ENCODE measurements at places on chromosomes 2 and 18.

- no peak for DNase-seq
These were observed 79.7 kb downstream of the COLEC12 start for GRCh38 chr18:420661-421246.

- no peak for DNase-seq
These were observed 74.8 kb downstream of the DYSF start for GRCh38 chr2:71528131-71528591.

DNA sequence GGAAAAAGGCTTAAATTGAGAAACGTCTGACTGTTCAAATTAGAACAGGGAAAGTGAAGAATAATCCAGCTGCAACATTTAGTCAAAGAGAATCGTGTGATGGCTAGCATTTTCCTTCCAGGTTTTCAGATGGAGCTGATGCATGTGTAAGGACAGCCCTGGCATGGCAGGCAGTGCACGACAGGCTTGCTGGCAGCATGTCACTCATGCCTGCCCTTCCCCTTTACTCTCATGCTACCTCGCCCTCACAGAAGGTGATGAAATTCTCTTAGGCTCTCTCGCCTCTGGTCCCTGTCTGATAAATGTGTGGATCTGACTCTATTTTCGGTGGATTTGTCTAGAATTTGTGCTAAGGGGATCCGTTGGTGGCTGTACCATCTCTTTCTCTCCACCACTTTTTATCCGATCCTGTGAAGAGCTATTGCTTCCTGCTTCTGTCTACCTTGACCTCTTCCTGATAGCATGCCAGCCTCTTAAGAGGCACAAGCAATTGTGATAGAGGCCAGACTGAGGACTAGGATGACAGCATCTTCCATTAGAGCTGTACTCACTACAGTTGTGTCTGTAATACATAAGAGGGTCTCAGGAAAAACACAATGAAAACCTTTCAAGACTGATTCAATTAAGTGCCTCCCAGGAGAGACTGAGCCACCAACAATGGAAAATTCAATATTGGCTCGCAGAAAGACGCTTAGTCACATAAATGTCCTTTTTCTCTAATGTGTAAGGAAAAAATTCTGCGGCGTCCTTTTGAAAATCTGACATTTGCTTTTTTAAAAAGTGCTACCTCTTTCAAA lies 65.6 kb upstream of the NOSTRIN start:
- DNase-seq = no peak

DNA sequence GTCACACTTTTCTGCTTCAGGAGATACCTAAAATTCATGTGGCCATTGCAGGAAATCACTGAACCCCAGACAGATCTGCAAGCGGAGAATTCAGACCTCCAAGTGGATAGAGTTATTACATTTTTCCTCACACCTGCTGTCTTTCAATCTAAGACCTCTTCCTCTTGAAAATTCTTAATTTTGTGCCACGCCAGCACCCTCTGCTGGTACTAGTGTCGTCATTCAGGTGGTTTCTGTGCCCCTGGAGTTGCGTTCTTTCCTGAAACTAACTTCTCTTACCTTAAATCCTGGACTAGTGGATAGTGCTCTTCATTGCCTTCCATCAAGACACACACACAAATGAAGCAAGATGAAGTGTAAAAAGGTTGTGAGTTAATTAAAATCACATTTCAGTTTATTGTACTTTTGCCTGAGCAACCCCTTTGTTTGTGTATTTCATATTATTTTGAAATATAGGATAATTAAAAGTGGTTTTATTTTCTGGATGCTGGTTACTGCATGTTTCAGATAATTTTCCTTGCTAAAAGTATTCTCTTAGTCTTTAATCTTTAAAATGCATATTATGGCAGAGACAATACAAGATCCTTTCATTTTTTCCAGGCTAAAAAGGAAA lies 1.6 kb upstream of the DNER start:
- DNase-seq = no peak
